ENCODE measurements at places on chromosomes 3 and 15.

GRCh38 chr15:75174729-75175128 is 27.0 kb upstream of the C15orf39 start:
- no peak for DNase-seq

GRCh38 chr15:70833861-70834765 is 19.8 kb downstream of the LARP6 start:
- DNase-seq: no peak

- no peak for DNase-seq
These were observed 6.1 kb upstream of the CLRN1 start for GRCh38 chr3:150978566-150979148.

DNA sequence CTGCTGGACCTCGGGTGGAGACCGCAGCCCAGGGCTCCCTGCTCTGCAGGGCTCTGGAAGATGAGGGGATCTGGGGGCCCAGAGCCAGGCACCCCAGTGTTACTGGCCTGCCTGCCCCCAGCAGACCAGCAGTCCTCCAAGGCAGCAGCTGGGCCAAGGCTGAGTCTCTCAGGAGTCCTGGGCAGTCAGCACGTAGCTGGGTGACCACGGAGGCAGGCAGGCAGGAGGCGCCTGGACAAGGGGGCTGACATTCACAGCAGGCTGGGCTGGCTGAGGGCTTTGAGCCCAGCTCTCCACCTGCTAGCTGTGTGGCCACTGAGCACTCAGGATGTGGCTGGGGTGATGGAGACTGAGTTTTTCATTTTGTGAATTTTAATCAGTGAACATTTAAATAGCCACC is 67.9 kb downstream of the IQSEC1 start:
- DNase-seq: no peak

DNA sequence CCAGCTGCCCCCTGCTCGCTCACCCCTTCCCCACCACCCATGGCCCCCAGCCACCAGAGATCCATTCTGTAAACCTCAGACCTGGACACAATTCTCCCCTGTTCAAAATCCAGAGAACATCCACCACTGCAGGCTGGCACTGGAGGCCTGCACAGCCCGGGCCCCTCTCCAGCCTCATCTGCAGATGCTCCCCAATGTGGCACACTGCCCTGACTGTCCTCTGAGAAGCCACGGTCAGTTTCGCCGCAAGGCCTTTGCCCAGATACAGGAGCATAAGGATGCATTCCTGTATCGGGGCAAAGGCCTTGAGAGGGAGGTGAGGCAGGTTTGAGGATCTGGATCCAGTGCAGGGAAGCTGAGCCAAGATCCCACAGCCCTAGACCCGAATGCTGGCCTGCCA is 175.4 kb upstream of the LINGO1 start:
- no peak for DNase-seq

GRCh38 chr15:70269311-70269911 is 171.7 kb upstream of the TLE3 start:
- DNase-seq: no peak

- DNase-seq: no peak
These were observed 12.3 kb upstream of the MFSD1 start for GRCh38 chr3:158789592-158789991.
